ENCODE measurements at places on chromosomes 6 and 20.

DNA sequence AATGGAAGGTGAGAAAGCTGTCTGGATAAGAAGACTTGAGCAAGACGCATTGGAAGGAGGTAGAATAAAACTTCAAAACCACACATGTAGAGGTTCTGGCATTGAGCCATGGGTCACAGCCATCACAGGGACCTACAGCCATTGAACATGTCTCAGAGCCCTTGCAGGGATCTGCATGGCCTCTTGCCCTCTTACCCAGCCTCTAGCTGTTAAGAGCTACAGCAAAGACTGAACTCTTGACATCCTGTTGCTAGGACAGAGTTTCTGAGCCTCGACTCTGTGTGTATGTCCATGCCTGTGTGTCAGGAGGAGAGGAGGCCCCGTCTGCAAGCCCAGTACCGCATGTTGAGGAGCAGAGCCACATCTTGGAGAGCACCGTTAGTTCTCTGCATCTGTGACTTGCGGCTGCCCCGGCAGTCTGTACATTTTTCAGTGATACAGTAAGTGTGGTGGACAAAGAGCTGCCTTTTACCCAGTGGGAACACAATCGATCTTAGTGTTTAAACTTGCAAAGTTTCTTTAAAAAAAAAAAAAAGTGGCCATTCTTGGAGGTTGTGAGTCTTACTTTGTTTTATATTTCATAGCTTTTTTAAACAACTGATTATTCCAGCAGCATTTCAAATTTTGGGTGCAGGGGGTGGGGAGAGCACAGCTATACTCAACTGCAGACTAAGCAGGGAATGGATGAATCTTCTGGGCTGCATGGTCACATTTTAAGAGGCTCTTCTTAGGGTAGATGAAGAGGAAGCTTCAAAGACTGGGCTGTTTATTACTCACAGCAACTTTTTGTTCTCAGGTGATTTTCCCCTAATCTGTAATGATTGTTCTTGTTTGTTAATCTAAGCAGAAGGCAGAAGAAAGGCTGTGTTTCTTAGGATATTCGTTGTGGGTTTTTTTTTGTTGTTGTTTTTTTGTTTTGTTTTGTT, 88.5 kb downstream of the TBC1D7 start:
- DNase-seq = no peak

- DNase-seq = peak; percentile 51
These were observed 1.6 kb downstream of the SLC17A9 start for GRCh38 chr20:62953839-62954703.

DNA sequence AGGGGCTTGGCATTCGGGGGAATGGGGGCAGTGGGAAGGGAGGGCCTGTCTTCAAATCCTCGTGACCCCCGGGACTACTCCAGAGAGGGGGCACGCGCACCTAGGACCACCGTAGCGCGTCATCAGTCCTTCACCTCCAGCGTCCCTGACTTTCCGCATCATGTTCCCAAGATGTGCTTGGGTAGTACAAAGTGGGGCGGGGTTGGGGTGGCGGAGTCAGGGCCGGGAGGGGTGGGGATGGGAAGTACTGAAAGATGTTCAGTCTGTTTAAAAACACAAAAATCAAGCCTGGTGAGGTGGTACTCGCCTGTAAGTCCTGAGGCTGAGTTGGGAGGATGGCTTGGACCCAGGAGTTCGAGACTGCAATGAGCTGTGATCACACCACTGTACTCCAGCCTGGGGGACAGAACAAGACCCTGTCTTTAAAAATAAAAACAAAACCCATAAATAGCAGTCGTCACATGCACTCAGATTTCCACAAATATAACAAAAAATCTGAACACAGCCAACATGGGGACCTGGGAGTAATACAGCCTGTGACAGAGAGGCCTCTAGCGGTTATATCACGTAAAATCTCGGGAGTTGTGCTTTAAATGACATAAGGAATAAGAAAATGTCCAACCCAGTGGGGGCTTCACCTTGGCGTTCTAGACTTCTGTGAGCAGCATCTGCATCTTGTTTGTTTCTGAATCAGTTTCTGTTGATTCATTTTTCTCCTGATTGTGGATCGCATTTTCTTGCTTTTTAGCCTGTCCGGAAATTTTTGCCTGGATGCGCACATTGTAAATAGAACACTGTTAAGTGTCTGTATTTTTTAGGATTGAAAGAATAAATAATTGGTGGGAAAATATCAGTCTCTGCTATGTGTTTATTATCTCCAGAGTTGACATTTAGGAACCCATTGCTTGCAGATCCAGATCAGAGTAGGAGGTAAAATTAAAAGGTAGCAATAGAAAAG, 698 bp upstream of the LRP11 start:
- peak; percentile 74 for DNase-seq

DNA sequence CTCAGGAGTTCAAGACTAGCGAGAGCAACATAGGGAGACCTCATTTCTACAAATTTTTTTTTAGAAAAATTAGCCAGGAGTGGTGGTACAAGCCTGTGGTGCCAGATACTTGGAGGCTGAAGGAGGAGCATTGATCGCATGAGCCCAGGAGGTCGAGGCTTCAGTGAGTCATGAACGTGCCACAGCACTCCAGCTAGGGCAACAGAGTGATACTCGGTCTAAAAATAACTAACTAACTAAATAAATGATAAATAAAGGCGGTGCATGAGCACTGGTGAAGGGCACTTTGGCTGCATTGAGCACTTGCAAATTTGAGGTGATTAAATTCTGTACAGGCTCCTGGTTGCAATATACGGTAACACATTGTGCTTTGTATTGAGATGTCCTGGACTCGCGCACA, 13.5 kb downstream of the HLA-A start:
- no peak for DNase-seq

DNA sequence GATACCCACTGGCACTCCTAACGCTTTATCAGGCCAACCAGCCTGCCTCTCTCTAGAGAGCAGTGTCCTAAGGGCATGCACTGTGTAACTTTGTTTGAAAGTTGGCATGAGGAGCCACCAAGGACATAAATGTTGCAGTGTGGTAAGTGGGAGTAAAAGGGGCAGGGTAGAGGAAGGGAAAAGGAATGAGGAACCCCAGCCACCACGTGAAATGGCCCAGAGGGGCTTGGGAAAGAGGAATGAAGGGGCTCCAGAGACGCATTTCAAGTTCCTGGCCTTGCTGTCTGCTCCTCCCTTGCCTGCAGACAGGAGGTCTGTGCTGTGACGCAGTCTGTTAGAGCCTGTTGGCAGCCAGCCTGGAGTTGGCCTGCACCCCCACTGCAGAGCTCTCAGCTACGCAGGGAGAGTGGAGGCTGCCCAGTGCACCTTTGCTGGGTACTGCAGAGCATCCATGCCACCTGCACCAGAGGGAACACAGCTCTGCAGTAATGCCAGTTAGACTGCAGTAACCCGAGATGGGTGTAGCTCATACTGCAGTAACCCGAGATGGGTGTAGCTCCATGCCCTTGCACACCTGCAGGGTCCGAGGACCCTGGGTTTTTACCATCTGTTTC, 86.8 kb upstream of the SNAP25 start:
- DNase-seq = peak; percentile 75

DNA sequence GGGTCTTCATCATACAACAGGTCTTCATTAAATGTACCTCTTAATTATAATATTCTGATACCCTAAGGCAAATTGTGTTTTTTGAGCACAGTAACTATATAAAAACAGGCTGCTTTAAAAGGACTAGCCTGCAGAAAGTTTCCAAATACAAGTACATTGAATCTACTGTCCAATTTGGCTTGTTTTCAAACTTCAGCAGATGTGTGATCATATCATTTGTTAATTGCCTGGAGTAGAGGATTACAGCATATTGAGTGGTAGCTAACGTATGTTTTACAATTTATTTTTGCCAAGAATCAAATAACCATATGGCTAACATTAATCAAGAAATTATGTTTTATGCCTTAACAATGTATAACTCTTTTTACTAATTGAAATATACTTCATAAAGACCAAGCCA, 12.6 kb downstream of the TINAG start:
- no peak for DNase-seq

- DNase-seq = no peak
These were observed 246.3 kb upstream of the RREB1 start for GRCh38 chr6:6861351-6861894.

DNA sequence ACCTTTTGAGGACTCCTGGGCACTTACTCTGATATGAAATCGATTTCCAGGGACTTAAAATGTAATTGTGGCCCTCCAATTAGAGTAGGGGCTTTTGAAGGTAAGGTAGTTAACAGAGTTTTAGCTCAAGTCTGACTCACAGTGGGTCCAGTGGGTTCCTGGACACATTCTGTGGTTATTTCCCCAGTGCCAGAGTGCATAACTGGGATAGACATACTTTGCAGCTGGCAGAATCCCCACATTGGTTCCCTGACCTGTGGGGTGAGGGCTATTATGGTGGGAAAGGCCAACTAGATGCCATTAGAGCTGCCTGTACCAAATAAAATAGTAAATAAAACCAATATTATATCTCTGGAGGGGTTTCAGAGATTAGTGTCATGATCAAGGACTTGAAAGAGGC, 243.8 kb upstream of the EPHA7 start:
- no peak for DNase-seq

DNA sequence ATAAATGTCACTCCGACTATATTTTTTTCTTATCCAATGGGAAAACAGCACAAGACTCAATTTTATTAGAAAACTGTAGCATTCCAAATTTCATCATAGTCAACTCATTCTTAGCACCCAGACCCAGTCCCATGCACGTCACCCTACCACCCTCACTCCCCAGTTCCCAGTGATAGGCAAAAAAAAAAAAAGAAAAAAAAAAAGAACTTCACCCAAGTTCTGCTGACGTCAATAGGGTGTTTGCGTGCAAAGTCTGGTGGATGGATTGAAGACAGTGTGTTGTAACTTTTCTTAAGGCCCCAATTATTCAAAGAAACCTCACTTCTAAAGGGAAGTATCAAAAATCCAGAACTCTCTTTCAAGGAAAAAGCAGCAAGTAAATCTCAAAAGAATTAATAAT, 213.9 kb upstream of the PRDM1 start:
- DNase-seq = no peak

GRCh38 chr6:76681781-76682180, 609.3 kb upstream of the IMPG1 start:
- DNase-seq = peak; percentile 3

DNA sequence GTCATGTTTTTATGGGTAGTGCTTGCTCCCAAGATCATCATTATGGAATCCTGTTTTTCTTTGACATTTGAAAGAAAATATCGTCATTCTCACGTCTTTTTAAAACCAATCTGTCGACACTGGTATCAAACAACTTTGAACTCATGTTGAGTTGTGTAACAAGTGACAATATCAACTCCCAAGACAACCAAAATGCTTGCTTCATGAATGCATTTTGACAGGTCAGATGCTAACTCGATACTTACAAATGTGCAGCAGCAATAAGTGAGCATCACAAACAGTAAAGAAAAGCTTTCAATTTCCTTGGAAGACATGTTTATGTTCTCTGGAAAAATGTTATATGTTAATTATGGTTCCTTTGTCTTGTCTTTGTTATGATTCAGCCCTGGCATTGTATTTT, 125.9 kb downstream of the EPHA7 start:
- DNase-seq = no peak

- no peak for DNase-seq
These were observed 82.1 kb downstream of the TINAG start for GRCh38 chr6:54390362-54390761.

- no peak for DNase-seq
These were observed 111.5 kb downstream of the TMEM242 start for GRCh38 chr6:157211603-157212455.

DNA sequence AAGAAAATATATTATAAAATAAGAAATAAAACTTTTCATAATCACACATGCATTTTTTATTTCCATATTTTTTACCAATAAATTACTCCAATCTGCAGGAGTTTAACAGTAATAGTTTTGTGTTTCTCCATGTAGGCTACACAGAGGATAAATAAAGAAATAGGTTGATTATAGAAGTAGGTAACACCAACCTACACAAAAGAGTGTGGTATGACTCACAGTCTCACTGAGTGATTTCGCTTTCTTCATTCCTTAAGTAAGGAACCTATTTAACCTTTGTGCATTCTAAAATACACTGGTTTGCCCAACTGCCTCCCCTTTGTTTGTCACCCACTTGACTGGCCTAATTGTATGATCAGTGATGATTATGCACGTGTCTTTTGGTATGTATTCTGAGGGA, 244.2 kb upstream of the RIMS1 start:
- no peak for DNase-seq

- no peak for DNase-seq
These were observed 154.8 kb downstream of the UBE3D start for GRCh38 chr6:82910820-82911219.

DNA sequence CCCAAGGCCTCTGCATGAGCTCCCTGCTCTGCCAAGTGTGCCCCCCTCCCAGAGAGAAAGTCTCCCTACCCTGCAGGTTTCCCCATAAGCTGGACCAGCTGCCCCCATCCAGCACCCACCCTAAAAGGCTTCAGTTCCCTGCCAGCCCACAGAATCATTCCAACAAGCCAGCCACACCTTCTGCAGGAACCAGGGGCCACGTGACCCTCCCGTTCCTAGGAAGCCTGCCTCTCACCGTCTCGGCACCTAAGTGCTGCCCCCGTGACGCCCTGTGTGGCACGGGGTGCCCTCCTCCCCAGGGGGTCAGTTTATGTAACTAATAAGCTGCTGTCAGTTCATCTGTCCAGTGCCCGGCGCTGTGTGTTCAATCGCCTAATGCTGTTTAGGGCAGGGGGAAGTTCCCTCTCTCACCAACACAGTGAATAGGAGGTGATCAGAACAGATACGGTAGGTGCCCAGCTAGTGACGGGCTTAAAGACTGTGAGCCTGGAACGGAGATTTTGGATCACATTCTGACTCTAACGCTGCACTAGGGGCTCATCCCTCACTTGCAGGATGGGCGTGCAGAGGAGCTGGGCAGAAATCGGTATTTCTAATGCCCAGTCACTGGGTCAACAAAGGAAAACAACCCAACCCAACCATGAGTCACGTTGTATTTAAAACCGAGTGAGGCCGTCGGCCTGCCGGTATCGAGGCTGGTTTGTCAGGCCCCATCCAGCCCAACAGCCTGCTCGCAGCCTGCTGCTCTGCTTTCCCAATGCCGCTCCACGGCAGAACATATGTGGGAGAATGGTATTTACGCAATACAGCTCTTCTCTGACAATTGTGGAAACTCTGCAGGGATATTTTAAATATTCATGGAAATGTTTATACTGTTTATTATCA, 56.0 kb downstream of the RAMACL start:
- no peak for DNase-seq

DNA sequence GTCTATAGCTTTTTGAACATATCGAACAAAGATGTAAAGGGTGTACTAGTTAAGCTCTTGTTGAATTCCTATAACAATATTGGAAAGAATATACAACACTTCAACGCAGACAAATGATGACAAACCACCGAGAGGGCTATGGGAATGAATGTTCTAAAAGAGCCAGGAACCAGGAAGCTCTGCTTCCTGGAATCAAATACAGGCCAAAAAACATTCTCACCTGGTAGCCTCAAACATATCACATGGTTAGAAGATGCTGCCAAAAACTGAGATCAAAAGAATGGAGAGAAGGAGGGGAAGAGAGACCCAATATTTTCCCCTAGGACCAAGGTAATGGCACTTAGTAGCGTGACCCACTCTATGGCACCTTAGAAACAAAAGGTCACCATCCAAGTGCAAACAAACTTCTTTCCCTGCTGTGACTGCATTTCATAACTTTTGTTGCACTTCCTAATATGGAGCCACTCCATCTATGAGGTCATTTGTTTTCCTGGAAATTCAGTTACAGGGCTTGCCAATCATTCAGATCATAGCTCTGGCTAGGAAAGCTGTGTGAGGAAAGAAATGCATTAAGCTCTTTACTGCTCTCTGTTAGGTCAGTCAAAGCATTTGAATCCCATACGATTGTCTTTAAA, 199.2 kb upstream of the NT5E start:
- peak; percentile 48 for DNase-seq

GRCh38 chr6:1607516-1608221, 2.0 kb upstream of the FOXC1 start:
- no peak for DNase-seq

All from fibroblast of skin of right biceps (primary cell).